CD4-positive, alpha-beta T cell (primary cell): ENCODE measurements at places on chromosomes 11 and 22.

DNA sequence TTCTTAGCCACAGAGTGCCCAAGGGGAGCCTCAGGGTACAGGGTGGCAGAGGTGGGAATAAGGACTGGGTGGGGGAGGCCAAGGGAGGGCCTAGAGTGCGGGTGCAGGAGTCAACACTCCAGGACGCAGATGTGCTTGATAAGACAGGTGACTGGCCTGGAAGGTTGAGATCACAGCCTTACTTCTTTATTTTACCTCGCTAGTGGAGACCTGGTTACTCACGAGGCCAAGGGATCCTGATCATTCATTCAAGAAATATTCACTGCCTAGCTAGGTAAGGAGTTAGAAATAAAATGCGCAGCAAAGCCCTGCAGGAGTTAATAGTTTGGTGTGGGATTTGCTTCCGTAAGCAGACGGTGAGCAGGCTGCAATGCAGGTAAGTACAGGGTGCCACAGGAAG, 13.2 kb upstream of the PEX26 start:
- DNase-seq, result no peak

- no peak for DNase-seq
Measured at GRCh38 chr11:79198203-79198897, 242.5 kb downstream of the TENM4 start.

- no peak for DNase-seq
Measured at GRCh38 chr11:15807827-15808226, 548.5 kb downstream of the SOX6 start.

GRCh38 chr11:46321757-46322156, 25.5 kb upstream of the DGKZ start:
- DNase-seq, result no peak
